ENCODE measurements at places on chromosomes 1 and 21.

GRCh38 chr1:21815724-21816321, 3.8 kb downstream of the LDLRAD2 start:
- DNase-seq = no peak

DNA sequence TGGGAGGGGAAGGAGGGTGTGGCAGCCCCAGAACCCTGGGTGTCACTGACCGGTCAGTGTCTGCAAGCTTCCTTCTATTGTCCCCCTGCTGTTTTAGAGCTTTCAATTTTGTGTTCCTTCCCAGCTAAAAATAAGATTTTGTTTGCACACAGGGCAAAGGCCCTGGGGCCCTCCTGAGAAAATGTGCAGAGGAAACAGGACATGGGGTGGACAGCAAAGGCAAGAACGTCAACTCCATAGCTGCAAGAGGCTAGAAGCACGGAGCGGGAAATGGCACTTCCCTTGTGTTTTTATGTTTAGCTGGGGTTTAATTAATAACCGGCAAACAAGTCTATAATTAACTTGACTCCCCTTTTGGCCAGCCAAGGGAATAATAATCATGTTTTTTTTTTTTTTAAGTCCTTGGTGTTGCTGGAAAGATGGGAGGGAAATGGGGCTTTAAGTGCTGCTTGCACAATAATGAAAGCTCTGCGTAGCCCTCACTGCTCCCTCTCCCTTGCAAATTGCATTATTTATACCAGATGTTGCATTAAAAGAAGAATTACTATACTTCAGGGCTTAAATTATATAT, 261.4 kb upstream of the USP24 start:
- DNase-seq = no peak

DNA sequence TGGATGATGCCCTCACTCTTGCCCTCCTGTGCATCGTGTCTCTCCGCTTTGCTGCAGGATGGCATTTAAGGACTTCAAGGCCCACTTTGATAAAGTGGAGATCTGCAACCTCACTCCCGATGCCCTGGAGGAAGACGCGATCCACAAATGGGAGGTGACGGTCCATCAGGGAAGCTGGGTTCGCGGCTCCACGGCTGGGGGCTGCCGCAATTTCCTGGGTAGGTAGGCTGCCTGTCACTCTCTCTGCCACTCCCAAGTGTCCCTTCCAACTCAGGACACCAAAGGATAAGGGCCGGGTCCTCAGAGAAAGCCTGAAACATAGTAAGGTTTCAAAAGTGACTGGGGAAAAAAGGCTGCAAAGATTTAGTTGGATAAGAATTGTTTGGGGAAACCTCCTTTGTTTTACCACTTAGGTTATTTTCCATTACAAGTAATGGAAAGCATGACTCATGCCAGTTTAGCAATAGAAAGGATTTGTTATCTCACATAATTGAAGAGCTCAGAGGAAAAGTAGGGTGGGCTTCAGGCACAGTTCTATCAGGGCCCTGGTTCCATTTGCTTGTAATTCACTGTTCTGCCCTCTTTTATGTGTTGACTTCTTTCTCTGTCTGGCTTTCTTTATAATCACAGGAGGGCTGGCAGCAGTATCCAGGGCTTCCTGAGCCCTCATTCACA, 31.9 kb downstream of the CAPN9 start:
- no peak for DNase-seq

DNA sequence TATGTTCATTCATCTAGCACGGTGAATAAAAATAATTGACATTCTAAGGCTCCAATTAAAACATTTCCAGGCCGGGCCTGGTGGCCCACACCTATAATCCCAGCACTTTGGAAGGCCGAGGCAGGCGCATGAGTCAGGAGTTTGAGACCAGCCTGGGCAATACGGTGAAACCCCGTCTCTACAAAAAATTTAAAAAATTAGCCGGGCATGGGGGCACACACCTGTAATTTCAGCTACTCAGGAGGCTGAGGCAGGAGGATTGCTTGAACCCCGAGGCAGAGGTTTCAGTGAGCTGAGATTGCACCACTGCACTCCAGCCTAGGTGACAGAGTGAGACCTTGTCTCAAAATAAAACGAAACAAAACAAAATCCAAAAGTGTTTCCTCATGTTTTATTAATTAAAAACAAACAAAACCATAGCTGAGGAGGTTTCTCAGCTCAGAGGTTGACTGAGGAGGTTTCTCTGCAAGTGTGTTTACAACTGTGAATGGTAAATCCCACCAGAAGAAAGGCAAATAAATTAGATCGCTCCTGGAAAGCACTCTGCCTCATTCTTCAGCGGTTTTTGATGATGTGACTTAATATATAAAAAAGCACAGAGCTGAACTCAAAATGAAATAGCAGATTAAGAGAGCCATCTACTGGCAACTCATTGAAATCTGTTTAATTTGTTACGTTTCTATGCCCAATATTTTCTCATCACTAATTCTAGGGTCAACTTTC, 37.7 kb upstream of the ATG4C start:
- DNase-seq = no peak

- DNase-seq = no peak
Measured at GRCh38 chr1:74766579-74766978, 33.6 kb downstream of the TYW3 start.

DNA sequence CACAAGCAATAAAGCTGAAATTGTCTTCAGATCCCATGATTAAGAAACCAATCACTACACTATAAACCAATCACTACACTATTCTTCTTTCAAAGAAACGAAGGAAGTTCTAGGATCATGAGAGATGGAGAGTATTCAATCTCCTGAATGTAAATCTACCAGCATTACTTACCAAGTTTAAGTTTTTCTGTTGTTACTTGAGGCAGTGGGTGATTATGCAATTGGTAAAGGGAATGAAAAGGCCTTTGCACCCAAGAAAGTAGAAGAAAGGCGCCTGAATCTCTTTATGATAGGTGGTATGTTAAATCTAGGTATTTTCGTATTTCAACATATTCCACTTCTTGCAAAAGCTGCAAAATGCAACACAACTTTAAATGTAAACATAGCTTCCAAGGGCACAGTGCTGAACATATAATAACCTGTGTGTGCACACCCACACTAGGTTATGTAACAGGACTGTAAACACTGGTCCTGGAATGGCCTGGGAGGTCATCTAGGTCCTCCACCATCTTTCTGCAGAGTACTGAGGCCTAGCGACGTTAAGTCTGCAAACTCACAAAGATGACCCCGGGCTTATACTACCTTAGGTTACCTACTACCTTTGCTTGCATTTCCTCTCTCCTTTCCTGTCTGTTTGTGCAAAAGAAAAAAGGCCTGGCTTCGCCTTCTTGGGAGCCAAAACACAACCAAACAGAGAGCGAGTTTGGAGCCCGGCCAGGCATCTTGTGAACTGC, 1.1 kb upstream of the UAP1 start:
- DNase-seq = no peak

DNA sequence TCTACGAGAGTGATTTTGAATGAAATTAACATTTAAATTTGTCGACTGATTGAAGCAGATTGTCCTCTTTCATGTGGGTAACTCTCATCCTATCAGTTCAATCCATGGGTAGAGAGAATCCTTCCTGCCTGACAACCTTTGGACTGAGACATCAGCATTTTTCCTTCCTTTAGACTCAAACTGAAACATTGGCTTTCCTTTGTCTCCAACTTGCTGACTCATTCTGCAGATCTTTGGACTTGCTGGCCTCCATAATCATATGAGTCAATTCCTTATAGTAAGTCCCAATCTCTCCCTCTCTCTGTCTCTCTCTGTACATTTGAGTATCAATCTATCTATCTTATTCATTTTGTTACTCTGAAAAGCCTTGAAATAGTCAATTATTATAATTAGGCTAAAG, 416.7 kb downstream of the LRRIQ3 start:
- no peak for DNase-seq

DNA sequence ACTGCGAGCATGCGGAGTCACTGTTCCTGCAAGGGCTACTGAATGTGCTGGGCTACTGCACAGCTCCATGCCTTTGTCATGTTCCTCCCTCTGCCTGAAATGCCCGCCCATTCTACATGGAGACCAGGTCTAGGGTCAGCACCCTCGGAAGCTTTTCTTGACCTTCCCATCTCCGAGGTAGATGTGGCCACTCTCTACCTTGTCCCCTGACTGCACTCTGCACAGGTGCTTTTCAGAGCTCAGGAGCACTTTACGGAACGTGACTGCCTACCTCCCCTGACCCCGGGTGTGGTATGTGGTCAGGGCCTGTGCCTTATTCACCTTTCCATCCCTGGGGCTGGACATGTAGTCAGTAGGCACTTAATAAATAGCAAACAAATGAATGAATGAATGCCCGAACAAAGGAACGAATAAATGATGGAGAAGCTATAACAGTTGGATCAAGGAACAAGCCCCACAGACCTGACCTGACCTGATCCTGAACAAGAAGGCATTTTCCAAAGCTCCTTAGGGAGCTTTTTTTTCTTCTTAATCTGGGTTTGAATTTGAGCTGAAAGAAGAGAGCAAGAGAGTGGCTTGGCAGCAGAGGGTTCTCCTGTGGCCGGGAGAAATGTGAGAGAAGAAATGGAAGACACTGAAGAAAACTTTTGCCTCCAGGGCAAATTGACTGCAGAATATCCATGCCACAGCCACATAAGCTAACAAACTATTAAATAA, 7.9 kb downstream of the RD3 start:
- DNase-seq = no peak

DNA sequence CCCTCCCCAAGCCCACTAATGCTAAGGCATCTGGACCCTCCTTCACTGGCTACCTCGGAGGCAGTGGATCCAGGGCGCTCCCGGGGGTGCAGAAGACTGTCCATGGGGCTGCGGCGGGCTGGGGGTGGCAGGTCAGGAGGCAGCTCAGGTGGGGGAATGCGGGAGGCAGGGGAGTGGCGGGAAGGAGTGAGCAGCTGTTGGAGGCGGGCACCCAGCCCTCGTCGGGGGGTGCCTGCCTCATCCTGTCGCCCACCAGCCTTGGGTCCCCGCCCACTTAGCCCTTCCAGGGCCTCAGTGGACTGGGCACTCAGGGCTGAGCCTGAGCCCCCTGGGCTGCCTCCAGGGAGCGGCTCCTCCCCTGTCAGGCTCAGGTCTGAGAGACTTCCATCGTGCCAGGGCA, 10.7 kb upstream of the GATAD2B start:
- DNase-seq = no peak

GRCh38 chr1:3678361-3679097, 26.2 kb downstream of the TP73 start:
- DNase-seq = no peak

DNA sequence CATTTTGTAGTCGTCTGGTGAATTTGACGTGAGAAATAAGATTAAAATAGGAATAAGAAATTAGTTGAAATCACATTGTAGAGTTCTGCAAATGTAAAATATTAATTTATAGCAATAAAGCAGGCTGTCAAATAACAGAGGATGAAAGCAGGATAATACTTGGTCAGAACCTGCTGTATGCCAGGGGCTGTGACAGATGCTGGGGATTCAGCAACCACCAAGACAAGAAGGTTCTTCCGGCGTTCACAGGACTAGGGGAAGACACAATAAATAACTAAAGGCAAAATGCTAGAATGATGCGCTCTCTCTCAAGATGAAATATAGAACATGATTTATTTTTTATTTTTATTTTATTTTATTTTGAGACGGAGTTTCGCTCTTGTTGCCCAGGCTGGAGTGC, 6.8 kb upstream of the PARK7 start:
- no peak for DNase-seq

- no peak for DNase-seq
Measured at GRCh38 chr1:234226819-234227165, 146.5 kb upstream of the COA6 start.

- no peak for DNase-seq
Measured at GRCh38 chr21:42438316-42439205, 34.9 kb downstream of the UBASH3A start.

DNA sequence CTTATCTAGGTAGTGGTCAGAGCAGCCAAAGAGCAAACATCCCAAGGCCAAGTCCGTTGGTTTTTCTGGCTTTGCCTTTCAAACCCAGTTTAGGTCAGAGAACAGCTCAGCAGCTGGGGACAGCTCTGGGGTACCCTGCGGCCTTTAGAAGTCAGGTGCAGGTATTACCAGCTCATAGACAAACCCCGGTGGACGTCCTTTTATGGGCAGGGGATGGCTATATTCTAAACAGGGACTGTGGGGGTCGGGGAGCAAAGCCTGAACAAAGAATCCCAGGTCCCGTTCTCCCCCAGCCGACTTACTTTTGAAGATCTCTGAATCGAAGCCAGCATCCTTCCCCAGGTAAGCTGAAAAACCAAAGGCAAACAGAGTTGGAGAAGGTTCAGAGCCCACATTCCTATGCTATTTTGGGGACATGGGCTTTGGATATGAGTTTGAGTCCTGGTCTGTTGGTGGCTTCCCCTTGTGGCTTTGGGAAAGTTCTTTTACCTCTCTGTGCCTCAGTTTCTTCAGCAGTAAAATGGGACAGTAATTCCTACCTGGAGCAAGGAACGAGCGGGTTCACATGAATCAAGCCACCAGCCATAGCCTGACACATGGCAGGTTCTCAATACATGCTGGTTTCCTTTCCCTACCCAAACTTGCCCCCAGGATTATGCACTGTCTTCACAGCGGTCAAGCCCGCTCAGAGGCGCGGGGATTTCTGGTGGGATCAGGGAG, 16.6 kb downstream of the MYOM3 start:
- DNase-seq = no peak

GRCh38 chr1:156114919-156115513, 505 bp downstream of the LMNA start:
- DNase-seq = no peak

DNA sequence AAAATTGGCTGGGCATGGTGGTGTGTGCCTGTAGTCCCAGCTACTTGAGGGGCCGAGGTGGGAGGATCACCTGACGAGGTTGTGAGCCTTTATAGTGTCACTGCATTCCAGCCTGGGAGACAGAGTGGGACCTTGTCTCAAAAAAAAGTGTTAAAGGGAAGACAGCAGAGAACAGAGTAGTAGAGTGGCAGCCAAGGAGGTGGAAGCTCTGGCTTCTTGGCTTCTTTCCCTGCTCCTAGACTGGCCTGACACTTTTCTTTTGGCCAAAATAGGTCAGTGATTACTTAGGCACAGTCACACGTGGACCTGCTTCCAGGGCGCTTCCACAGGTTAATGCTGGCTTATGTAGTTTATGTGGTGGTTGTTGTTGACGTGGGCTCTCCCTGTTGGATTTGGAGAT, 3.2 kb downstream of the DIP2A start:
- DNase-seq = no peak

DNA sequence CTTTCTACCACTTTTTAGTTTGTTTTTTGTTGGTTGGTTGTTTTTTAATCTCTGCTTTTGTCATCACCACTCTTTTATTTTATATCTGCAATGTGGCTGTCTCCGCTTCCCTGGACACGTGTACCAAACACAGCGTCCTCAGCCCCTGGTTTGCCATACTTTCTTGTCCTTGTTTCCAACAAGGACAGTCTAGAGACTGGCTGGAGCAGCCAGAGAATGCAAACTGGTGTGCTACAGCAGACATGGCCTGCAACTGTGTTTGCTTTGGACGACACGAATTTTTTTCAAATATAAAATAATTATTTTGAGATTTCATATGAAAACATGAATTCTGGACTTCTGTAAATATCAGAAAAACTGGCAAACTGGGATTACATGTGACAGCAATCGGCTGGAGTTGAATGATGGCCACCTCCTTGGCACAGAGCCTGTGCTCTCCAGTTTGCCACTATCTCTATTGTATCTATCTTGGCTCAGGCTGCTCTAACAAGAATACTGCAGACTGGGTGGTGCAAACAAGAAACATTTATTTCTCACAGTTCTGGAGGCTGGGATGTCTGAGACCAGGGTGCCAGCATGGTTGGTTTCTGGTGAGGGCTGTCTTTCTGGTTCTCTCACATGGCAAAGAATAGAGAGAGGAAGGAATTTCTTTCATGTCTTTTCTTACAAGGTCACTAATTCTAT, 34.6 kb upstream of the POU2F1 start:
- DNase-seq = no peak

- peak; percentile 44 for DNase-seq
Measured at GRCh38 chr1:155126556-155127104, 1.0 kb upstream of the EFNA1 start.

All from activated CD4-positive, alpha-beta T cell treated with anti-CD3 and anti-CD28 coated beads, Interleukin-2, amount 10 ng/mL, durations not matched to agents 7 days and 5 days (primary cell).